CD4-positive, alpha-beta memory T cell (primary cell): ENCODE measurements at places on chromosomes 13 and 19.

GRCh38 chr13:99986741-99987140 lies 5.2 kb downstream of the ZIC2 start:
- DNase-seq = no peak
- no peaks in the 10 kb centered on the region for H3K36me3 ChIP-seq
- peaks cover 85% of the 10 kb centered on the region for H3K27me3 ChIP-seq
- peaks cover 32% of the 10 kb centered on the region for H3K4me1 ChIP-seq
- no peak overlapping the region for H3K4me3 ChIP-seq

- H3K4me3 ChIP-seq = no peak overlapping the region
- H3K4me1 ChIP-seq = no peaks in the 10 kb centered on the region
- no peak overlapping the region for H3K27ac ChIP-seq
- H3K36me3 ChIP-seq = no peaks in the 10 kb centered on the region
These were observed 316.9 kb downstream of the FGF9 start for GRCh38 chr13:21987793-21988192.

GRCh38 chr13:114020750-114021463 lies 47.0 kb upstream of the C13orf46 start:
- peaks cover 92% of the 10 kb centered on the region for H3K36me3 ChIP-seq
- no peaks in the 10 kb centered on the region for H3K4me1 ChIP-seq
- no peak overlapping the region for H3K27ac ChIP-seq
- H3K27me3 ChIP-seq = no peaks in the 10 kb centered on the region

DNA sequence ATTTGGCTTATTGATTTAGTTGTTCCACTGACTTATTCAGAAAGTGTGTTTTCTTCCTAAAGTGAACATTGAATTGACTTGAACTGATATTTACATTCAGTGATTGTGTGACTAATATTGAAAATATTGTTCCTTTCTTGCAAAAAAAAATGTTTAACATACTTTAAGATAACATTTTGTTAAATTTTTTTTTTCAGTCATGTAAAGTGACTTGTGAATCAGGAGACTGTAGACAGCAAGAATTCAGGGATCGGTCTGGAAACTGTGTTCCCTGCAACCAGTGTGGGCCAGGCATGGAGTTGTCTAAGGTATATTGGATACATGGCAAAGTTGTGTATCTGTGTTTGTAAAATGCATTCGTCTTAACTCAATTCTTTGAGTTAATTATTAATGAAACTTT lies 22.9 kb downstream of the TNFRSF19 start:
- no peaks in the 10 kb centered on the region for H3K4me1 ChIP-seq
- no peak for DNase-seq
- no peaks in the 10 kb centered on the region for H3K36me3 ChIP-seq
- H3K4me3 ChIP-seq = no peak overlapping the region

DNA sequence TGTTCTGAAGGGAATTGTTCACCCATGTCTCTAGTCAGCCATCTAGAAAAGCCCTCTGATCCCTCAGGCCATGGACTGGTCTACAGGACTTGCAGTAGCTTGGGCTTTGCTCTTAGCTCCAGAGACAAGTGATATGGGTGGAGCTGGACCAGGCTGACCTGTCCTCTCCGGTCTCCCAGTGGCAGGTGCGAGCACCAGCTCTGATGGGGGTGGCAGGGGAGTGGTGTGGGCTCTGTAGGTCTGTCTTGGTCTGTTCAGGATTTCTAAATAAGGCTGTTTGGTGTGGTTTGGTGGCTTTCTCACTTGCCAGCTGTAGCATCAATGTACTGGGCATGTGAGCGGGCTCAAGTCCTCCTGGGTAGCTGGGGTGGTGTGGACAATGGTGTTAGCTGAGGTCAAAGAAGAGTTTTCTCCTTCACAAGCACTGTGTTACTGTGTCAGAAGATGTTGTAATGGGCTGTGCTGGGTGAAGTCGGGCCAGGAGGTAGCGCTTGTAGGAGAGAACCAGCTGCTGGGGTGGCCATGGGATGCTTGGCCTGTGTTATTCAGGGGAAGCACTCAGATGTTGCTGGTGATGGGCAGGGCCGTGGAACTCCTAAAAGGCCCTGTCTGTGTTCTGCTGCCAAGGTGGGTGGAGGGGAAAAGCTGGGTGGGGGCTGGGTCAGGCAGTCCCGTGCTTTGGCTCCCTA lies 16.9 kb downstream of the GPC6 start:
- H3K36me3 ChIP-seq = no peaks in the 10 kb centered on the region
- no peak overlapping the region for H3K27ac ChIP-seq
- DNase-seq = no peak
- no peaks in the 10 kb centered on the region for H3K27me3 ChIP-seq

- no peaks in the 10 kb centered on the region for H3K27me3 ChIP-seq
- no peaks in the 10 kb centered on the region for H3K36me3 ChIP-seq
- DNase-seq = no peak
- H3K27ac ChIP-seq = no peak overlapping the region
These were observed 13.7 kb upstream of the ELF1 start for GRCh38 chr13:41032691-41033376.
